ENCODE measurements at places on chromosomes 4 and X.

GRCh38 chrX:54785901-54786300, 12.2 kb downstream of the ITIH6 start:
- DNase-seq: no peak

GRCh38 chr4:184460499-184461285, 13.7 kb downstream of the IRF2 start:
- no peak for DNase-seq

DNA sequence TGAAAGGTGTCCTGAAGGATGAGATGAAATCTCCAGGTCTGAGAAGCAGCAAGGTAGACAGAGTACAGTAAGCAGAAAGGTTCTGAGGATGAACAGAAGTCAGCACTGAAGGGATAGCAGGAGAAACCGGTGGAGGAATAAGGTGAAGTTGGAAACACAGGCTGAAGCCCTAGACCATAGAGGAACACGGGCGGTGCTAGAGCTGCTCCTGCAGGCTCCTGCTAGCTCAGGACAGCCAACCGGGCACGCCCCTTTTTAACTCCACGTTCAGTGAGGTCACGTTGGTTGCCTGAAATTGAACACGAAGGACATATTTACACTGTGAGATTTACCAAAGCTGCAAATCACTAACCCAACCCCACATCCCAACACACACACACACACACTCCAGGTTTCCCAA, 1886.4 kb upstream of the AGA start:
- no peak for DNase-seq

- no peak for DNase-seq
Observed at GRCh38 chr4:16205298-16206164, 20.7 kb downstream of the TAPT1 start.

DNA sequence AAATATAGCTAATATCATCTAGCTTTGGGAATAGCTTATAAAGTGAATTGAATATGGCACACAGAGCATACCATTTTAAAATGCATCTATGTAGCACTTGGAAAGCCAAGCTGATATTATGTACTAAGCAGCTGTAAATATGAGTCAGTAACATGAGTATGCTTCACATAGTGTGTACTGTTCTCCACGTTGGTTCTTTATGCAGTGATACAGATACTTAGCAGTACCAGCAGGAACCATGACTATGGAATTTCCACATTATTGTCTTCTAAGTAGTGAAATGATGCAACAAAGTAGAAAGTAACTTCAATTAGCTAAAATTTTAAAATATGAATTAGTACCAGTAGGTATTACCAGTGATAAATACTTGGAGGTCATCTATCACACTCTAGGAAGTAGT, 320.1 kb downstream of the BMPR1B start:
- DNase-seq: no peak

- DNase-seq: no peak
Observed at GRCh38 chr4:94798808-94799207, 41.1 kb downstream of the BMPR1B start.

- DNase-seq: no peak
Observed at GRCh38 chr4:183834252-183834651, 70.9 kb upstream of the STOX2 start.

DNA sequence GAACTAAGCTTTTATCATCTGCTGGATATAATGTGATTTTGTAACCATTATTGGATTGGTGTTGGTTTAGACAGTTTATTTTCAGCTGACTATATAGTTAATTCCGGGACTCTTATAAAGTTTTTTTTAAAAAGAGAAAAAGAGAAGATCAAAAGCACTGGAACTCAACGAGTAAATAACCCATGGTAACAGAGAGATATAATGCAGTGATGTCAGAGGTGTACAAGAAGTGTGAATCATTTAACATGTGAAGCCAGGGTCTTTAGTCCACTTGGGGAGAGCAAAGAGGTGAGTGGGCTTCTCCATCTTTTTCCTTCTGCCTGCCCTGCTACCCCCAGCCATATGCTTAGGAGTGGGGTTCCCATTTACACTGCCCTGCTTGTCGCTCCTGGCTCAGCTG, 3.2 kb downstream of the TMEM165 start:
- DNase-seq: no peak

DNA sequence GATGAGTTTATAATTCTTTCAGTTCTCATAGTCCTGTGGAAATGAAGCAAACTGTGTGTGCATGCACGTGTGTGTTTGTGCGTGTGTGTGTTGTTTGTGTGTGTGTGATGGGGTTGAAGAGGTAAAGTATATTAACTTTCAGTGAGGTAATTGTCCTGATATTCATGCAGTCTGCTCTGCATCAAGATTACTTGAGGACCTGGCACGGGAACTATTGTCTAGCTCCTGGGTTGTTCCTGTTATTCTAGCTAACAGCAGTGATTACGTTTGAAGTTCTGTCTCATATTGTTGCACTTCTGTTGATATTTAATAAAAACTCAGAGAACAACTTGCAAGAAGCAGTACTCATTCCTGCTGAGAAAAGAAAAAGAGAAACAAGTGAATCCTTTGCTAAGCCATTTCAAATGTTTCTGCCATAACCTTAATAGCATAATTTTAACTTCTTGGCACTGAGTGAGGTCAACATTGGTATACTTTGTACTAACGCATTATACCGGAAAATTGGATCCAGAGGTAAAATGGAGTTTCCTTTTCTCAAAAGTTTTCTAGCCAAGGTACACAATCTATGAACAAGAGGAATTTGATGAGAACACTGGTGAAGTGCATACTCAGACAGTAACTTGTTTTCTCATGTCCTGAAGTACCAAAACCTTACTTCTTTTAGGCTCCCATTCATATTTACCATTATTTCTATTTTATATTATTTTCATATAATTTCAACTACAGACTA, 113.2 kb downstream of the SPCS3 start:
- no peak for DNase-seq

DNA sequence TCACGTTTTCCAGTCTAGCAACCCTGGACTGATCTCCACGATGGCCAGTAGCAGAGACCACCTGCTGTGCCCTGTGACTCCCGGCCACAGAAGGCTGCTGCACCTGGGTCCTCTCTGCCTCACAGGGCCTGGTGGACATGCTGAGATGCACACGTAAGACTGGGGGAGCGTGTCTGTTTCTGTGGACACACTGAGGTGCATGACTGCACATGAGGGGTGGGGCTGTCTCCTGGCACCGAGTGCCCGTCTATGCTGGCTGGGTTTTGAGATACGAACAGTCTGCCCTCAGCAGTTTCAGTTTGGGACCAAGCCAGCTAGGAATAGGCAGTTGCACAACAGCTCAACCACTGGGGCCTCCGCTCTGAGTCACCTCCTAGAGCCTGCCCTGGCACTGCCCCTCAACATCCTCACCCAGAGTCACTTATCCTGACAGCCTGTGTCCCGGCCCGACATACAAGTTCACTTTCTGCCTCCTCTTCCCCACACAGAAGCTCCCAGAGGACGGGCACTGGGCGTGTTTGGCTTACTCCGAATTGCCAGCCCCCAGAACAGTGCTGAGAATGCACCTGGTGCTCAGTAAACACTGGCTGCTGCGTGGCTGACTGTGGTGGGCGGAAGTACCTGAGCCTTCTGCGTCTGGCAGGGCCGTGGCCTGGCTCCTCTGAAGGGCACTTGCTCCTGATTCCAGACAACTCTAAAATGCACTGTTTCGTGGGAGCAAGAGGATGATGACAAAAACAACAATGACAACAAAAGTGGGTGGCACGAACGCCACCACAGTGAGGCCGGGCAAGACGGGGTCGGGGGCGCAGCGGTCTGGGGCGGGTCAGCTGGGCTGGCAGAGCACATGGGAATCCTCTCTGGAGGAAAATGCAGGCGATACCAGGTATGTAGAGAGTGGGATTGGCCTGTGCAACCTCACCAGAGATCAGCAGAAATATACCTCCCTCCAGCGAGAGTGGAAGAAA, 30.9 kb downstream of the RNF212 start:
- peak; percentile 78 for DNase-seq

DNA sequence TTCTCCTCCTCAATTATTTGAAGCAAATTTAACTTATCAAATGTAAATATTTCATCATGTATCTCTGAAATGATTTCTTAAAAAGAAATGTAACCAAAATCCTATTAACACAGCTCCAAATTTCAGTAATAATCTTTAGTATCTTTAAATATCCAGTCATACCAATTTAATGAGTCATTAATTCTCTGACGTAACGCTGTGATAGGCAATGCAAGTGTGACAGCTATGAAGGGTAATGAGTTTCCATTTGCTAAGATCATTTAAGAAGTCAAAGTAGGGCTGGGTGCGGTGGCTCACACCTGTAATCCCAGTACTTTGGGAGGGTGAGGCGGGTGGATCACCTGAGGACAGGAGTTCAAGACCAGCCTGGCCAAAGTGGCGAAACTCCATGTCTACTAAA, 15.6 kb downstream of the RPS3A start:
- no peak for DNase-seq

DNA sequence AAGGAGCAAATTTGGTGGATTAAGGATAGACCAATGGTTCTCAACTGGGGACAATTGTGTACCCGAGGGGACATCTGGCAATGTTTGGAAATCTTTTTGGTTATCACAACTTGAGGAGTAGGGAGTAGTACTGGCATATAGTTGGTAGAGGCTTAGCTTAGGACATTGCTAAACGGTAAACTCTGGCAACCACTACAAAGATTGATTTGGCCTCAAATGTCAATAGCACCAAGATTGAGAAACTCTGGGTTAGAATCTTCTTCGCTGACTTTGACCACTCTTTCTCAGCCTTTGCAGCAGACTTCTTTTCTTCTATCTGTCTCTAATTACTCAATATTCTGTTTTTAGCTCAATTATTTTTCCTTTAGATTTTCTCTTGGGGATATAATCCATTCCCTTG, 1.5 kb upstream of the NBDY start:
- no peak for DNase-seq

DNA sequence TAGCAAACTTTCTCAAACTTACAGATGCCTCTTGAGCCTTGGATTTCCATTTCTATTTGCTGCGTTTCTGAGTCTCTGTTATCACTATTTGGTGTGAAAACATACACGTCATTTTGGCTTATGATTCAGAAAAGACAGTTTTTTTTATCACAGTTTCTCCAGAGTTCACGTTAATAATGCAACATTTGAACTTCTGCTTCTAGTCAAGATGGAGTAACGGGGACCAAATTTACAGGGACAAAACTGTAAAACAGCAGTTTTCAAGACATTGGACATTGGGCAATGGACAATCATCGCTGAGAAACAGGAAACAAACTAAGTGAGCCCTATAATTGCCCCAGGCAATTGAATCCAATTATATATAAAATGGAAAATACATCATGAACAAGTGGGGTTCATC, 36.2 kb upstream of the TASL start:
- peak; percentile 93 for DNase-seq

- no peak for DNase-seq
Observed at GRCh38 chr4:84215217-84215616, 283.9 kb downstream of the NKX6-1 start.

DNA sequence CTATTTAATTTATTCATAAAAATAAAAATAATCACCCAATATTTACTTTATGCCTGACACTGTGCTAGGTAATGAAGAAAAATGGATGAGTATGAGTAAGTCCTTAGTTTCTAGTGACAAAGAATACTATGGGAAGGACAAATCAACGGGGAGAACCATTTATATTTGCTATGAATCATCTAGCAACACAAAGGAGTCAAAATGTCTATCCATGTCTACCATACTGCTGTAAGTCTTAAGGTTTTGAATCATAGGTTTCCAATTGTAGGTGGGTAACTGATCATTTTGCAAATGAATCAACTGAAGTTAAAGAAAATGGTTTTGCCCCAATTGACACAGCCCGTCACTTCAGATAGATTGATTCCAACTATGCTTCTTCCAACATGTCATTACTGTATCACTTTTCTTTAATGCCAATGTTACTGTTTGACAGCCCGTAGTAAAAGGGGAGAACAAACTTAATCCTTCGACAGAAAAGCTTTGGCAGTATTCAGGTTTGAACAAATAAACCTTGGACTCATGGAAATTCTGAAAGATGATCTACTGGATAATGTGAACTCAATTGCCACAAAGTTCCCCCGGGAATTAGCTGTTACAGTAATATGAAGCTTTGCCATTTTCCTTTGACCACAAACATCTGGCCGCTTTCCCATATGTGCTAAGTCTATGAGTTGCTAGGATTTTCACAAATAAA, 3.2 kb downstream of the TDO2 start:
- DNase-seq: no peak

GRCh38 chrX:39361736-39362135, 560.5 kb downstream of the MID1IP1 start:
- no peak for DNase-seq

DNA sequence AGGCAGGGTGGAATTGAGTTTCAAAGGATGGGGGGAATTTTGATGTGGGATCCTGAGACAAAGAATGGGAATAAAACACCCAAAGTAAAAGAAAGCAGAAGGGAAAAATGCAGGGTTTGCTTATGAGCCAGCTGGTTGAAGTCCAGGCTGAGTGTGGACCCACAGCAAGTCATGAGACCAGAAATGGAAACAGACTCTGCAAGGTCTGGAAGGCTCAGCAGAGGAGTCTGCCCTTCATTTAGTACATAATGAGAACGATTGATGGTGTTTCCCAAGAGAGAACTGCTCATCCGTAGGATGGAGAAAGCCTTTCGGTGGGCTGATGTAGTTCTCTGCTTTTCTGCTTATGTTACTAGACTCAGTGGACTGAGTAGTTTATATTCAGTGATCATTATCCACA, 259.1 kb downstream of the C4orf33 start:
- DNase-seq: no peak

- DNase-seq: no peak
Observed at GRCh38 chrX:132467026-132467425, 21.8 kb downstream of the MBNL3 start.

- no peak for DNase-seq
Observed at GRCh38 chr4:82852751-82853285, 38.1 kb downstream of the SEC31A start.

GRCh38 chr4:26311633-26312032, 9.2 kb upstream of the RBPJ start:
- no peak for DNase-seq

- DNase-seq: no peak
Observed at GRCh38 chr4:1998296-1998695, 10.5 kb downstream of the NELFA start.

- DNase-seq: no peak
Observed at GRCh38 chr4:171639540-171639939, 173.7 kb upstream of the GALNTL6 start.

GRCh38 chr4:102388611-102389010, 43.3 kb upstream of the SLC39A8 start:
- DNase-seq: no peak

DNA sequence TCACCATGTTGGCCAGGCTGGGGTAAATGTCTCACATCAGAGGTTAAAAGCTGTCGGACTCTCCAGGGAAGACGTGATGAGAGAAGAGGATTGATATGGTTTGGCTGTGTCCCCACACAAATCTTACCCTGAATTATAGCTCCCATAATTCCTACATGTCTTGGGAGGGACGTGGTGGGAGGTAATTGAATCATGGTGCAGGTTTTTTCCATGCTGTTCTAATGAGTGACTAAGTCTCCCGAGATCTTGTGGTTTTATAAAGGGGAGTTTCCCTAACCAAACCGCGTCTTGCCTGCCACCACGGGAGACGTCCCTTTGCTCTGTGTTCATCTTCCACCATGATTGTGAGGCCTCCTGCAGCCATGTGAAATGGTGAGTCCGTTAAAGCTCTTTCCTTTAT, 64.4 kb downstream of the ASMT start:
- DNase-seq: peak; percentile 8

- DNase-seq: no peak
Observed at GRCh38 chr4:13711233-13711785, 83.8 kb upstream of the BOD1L1 start.

- DNase-seq: no peak
Observed at GRCh38 chr4:112279882-112280315, 5.8 kb downstream of the TIFA start.

Data from inflammatory macrophage (primary cell).